ENCODE measurements at places on chromosomes 1 and 21.

DNA sequence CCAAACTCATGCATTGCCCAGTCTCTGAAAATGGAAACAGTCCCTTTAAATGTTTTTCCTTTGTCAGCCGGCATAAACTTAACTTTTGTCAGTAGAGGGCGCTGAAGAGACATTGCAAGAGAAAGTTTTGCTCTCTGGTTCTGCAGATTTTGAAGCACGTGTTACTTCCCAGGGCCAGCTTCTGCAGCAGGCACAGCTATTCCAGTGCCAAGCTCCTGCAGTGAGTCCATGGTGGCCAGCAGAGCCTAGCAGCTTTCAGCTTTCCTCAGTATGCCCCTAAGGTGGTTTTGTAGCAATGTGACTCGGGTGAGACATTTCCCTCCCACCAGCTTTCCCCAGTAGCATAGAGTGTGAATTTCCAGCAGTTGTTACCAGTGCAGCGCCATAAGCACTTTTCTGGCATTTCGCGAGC lies 2.6 kb upstream of the IFI44L start:
- peak; percentile 22 for DNase-seq

- DNase-seq: no peak
Observed at GRCh38 chr1:178485541-178485981, 11.2 kb downstream of the CLEC20A start.

DNA sequence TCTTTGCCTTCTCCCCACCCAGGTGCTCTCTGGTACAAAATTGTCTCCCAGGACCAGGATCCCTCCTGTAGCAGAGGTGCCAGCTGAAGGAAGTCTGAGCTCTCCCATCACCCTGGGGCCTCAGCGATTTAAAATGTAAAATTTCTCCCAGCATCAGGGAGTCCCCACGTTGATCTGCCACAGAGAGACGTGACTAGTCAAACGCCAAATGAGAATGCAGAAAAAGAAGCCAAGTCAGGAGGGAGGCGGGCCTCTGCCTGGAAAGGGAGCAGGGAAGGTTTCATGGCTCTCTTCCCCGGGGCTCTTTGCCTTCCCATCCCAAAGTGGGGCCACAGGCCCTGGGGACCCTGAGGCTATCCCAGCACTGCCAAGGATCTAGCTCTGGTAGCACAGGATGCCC lies 40.0 kb upstream of the USP1 start:
- DNase-seq: no peak

GRCh38 chr1:214228976-214229375 lies 52.0 kb upstream of the SMYD2 start:
- DNase-seq: no peak

- DNase-seq: no peak
Observed at GRCh38 chr1:175197531-175197930, 5.0 kb upstream of the KIAA0040 start.

GRCh38 chr1:246032031-246032551 lies 475.0 kb downstream of the SMYD3 start:
- DNase-seq: no peak

All from activated naive CD4-positive, alpha-beta T cell (primary cell).